ENCODE measurements at places on chromosomes 16 and 17. TPM values are rescaled to one million over a fixed set of nuclear protein-coding genes. Genes with fewer than 3 reads are reported as not detected.

Gene ATP2A3
- total RNA-seq: 1.6 TPM

Gene YPEL2
- total RNA-seq: 2.7 TPM

Gene CDH1
- 1.1 TPM for total RNA-seq

Gene CDK12
- 69.8 TPM for total RNA-seq

Gene TEX14
- total RNA-seq: 0.48 TPM

- H3K27ac ChIP-seq: peak overlapping the region; percentile 67
- no peaks in the 10 kb centered on the region for H3K36me3 ChIP-seq
- H3K27me3 ChIP-seq: peaks cover 18% of the 10 kb centered on the region
- DNase-seq: no peak
Measured at GRCh38 chr16:24883714-24884151, 38.0 kb downstream of the SLC5A11 start.

DNA sequence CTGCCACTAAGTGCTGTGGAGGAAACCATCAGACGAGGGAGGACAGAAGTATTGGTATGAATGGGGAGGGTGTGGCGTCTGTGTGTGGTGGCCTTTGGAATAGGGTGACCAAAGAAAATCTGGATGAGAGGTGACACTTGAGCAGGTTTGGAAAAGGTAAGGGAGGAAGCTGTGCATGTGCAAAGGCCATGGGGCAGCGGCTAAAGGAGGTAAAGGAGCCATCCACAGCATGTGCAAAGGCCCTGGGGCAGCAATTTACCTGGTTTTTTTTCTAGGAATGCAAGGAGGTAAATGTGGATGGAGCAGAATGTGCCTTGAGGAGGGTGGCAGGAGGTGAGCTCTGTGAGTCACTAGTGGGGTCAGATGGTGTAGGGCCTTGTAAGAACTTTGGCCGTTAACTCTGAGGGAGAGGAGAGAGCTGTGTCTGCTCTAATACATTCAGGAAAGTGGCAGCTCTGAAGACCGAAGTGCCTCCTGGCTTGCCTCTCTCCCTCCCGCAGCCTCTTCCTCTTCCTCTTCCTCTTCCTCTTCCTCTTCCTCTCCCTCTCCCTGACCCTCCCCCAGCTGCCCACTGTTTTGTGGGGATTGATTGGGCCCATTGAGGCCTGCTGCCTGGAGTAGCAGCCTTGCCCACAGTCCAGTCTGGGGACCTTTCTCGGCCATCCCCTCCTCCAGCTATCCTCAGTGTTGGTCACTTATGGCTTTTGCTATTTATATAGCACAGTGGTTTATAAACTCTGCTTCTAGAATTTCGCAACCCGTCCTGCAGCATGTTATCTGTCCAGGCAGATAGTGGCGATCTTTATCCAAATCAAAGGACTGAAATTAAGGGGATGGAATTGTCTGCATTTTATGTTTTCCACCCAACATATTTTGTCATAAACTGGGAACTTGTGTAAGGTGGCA lies 38.7 kb downstream of the CMIP start:
- H3K4me3 ChIP-seq: no peak overlapping the region
- no peaks in the 10 kb centered on the region for H3K27me3 ChIP-seq
- DNase-seq: no peak
- peaks cover 41% of the 10 kb centered on the region for H3K4me1 ChIP-seq
- H3K36me3 ChIP-seq: peaks cover 5% of the 10 kb centered on the region

GRCh38 chr16:23423496-23424049 lies 29.4 kb downstream of the COG7 start:
- DNase-seq: no peak
- no peak overlapping the region for H3K4me3 ChIP-seq
- no peaks in the 10 kb centered on the region for H3K4me1 ChIP-seq

DNA sequence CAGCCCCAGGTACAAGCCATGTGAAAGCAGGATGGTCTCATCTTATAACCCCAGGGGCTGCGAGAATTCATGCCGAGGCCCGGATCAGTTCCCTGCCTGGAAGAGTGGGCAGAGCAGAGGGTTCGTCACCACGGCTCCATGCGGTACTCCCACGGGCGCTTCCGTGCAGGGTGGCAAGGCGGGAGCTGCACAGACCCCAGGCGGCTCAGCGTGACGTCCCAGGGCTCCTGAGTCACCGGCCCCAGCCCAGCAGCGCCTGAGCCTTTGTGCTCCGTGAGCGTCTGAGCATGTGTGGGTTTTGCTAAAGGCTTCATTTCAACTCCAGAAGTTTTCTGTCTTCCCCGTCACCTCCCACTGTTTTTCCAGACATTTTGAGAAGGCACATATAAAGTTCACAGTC lies 71.2 kb upstream of the CHMP6 start:
- peaks cover 6% of the 10 kb centered on the region for H3K36me3 ChIP-seq
- no peak for DNase-seq
- H3K4me1 ChIP-seq: peaks cover 4% of the 10 kb centered on the region
- H3K27me3 ChIP-seq: no peaks in the 10 kb centered on the region
- no peak overlapping the region for H3K4me3 ChIP-seq
